ENCODE measurements at places on chromosomes 16 and 17. TPM values are rescaled to one million over a fixed set of nuclear protein-coding genes. Genes with fewer than 3 reads are reported as not detected.

DNA sequence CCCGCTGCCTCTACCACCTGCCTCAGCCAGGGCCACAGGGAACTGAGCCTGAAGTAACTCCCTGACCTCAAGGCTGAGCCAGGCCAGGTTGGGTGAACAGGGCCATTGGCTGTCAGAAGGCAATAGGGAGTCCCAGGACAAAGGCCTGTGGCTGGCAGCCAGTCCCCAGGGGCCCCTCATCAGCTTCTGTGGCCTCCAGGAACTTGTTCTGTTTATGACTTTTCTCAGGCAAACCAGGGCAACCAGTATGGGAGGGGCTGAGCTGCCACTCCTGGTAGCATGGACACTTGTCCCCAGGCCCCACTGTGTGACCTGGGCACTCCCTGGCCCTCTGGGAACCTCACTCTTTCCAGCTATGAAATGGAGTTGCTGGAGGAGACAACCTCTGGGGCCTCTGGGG is 40.1 kb downstream of the CPNE2 start:
- H3K36me3 ChIP-seq = no peaks in the 10 kb centered on the region
- H3K27me3 ChIP-seq = no peaks in the 10 kb centered on the region
- peaks cover 69% of the 10 kb centered on the region for H3K4me1 ChIP-seq
- H3K4me3 ChIP-seq = no peak overlapping the region
- DNase-seq = no peak

GRCh38 chr17:10731408-10731879 is 1.6 kb upstream of the TMEM220 start:
- no peaks in the 10 kb centered on the region for H3K36me3 ChIP-seq
- peak overlapping the region; percentile 30 for H3K4me3 ChIP-seq
- H3K27me3 ChIP-seq = peaks cover 5% of the 10 kb centered on the region
- no peak for DNase-seq

DNA sequence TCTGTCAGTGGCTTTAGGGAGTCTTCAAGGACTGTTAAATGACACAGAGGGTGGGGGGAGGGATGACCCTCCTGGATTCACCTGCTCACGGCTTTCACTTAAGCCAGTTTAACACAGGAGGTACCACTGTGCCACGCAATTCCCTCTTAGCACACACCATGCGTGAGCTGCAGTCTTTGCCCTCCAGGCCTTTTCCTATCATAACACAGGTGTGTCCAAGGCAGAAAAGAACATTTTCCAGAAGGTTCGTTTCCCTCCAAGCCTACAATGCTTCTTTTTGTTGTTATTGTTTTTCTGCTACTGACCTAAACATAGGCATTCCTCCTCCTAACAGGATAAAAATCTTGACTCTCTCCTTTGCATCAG is 1.1 kb downstream of the ZFHX3 start:
- H3K4me3 ChIP-seq = no peak overlapping the region
- H3K4me1 ChIP-seq = no peaks in the 10 kb centered on the region
- H3K27me3 ChIP-seq = peaks cover 34% of the 10 kb centered on the region
- no peak overlapping the region for H3K27ac ChIP-seq
- H3K36me3 ChIP-seq = no peaks in the 10 kb centered on the region

DNA sequence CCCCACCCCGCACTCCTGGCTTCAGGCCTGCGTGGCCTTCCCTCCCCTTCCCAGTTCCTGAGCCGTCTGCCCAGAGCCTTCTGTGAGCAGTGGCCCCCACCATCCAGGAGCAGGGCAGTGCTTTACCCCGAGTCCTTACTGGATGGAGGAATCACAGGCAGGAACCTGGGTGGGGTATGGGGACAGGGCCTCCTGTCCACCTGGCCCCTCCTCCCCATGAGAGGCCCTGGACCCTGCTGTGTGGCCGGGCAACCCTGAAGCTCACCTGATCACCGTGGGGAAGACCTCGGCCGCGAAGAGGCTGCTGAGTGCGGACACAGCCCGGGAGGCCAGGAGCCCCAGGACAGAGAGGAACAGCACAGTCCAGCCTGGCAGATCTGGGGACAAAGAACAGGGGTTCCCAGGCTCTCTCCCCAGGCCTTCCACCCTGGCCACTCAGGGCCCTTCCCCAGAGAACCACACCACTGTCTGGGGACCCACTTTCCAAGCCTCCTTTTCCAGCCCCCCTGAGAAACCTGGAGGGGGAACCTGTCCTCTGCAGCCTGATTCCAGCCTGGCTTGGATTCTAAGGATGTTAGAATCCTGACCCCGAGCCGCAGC is 3.2 kb downstream of the SLC22A31 start:
- H3K27ac ChIP-seq = no peak overlapping the region
- peaks cover 10% of the 10 kb centered on the region for H3K4me1 ChIP-seq
- no peak for DNase-seq
- H3K27me3 ChIP-seq = peaks cover 14% of the 10 kb centered on the region
- H3K36me3 ChIP-seq = no peaks in the 10 kb centered on the region
- no peak overlapping the region for H3K4me3 ChIP-seq

GRCh38 chr17:36641331-36641876 is 40.0 kb downstream of the MRM1 start:
- DNase-seq = no peak
- H3K27me3 ChIP-seq = peaks cover 64% of the 10 kb centered on the region
- no peaks in the 10 kb centered on the region for H3K36me3 ChIP-seq

- H3K27ac ChIP-seq = peak overlapping the region; percentile 33
- H3K4me3 ChIP-seq = no peak overlapping the region
- H3K4me1 ChIP-seq = peaks cover 14% of the 10 kb centered on the region
- DNase-seq = no peak
- peaks cover 21% of the 10 kb centered on the region for H3K36me3 ChIP-seq
Measured at GRCh38 chr17:40352237-40352778, 12.2 kb downstream of the GJD3 start.

- H3K4me3 ChIP-seq = no peak overlapping the region
- peaks cover 41% of the 10 kb centered on the region for H3K36me3 ChIP-seq
- H3K27ac ChIP-seq = peak overlapping the region; percentile 78
- peaks cover 58% of the 10 kb centered on the region for H3K4me1 ChIP-seq
- no peaks in the 10 kb centered on the region for H3K27me3 ChIP-seq
Measured at GRCh38 chr16:1538804-1539520, 5.5 kb downstream of the TMEM204 start.

DNA sequence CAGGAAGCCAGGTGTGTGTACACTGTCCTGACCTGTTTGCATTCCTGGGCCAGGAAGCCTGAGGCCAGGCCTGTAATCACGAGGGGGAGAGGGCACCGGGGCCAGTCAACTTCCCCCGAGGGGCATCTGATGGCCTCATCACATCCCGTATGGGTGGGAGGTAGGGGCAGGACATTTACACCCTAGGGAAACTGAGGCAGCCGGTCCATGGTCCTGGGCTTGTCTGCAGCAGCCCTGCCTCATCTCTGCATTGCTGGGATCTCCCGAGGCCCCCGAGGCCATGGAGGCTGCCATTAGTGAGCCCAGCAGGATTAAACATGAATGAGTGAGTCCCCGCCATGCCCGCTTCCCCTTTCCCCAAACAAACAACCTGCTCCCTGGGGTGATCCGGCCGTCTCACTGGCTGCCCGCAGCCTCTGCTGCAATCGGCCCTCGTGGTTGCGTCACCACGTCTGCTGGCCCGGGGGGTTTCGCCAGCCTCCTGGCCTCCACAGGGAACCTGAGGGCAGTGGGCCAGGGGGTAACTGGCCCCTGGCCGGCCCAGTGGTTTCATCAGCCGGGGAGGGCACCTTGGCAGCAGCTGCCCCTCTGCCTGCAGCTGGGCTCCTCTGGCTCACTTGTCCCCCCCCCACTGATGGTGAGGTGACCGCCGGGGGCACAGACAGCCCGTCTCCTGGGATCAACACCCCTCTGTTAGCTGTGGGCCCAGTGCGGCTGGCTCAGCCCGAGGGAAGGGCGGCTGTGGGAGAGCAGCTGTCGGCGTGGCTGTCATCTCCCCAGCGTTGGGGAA is 88.3 kb upstream of the GSE1 start:
- no peak overlapping the region for H3K4me3 ChIP-seq
- H3K27me3 ChIP-seq = peaks cover 2% of the 10 kb centered on the region

Gene CES5A
- total RNA-seq = not detected

GRCh38 chr17:75344666-75345065 is 55.4 kb upstream of the SLC25A19 start:
- peak overlapping the region; percentile 78 for H3K27ac ChIP-seq
- DNase-seq = peak; percentile 56
- H3K4me3 ChIP-seq = no peak overlapping the region
- no peaks in the 10 kb centered on the region for H3K27me3 ChIP-seq
- H3K4me1 ChIP-seq = peaks cover 93% of the 10 kb centered on the region

- no peak for DNase-seq
- H3K27me3 ChIP-seq = no peaks in the 10 kb centered on the region
- peak overlapping the region; percentile 86 for H3K4me3 ChIP-seq
- peaks cover 63% of the 10 kb centered on the region for H3K4me1 ChIP-seq
- peaks cover 5% of the 10 kb centered on the region for H3K36me3 ChIP-seq
Measured at GRCh38 chr16:68086860-68087268, 1.7 kb downstream of the NFATC3 start.

GRCh38 chr16:86778978-86779377 is 200.6 kb downstream of the FOXL1 start:
- DNase-seq = no peak
- H3K27me3 ChIP-seq = peaks cover 6% of the 10 kb centered on the region
- H3K4me3 ChIP-seq = no peak overlapping the region

Gene CMTM1
- total RNA-seq = 11.5 TPM

DNA sequence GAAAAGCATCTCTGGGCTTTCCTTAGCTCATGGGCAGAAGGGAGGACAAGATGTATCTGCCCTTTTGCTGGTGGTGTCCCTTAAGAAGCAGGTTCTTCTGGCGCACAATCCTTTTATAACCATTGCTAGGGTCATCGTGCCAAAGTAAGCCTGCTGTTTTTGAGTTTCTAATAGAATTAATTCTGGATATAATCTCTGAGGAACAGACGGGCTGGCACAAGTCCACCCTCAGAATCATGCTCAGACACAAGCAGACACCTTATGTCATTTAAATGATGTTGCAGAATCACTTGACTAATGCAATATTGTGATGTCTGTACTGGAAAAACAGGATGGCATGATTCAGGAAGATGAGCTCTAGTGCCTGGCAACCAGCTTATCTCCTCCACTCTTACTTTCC is 18.8 kb upstream of the MMD start:
- no peak for DNase-seq
- peaks cover 16% of the 10 kb centered on the region for H3K4me1 ChIP-seq
- peaks cover 19% of the 10 kb centered on the region for H3K27me3 ChIP-seq
- H3K27ac ChIP-seq = no peak overlapping the region

GRCh38 chr16:188674-189073 is 8.4 kb downstream of the HBQ1 start:
- DNase-seq = peak; percentile 42
- H3K4me1 ChIP-seq = no peaks in the 10 kb centered on the region
- H3K27me3 ChIP-seq = no peaks in the 10 kb centered on the region
- H3K4me3 ChIP-seq = no peak overlapping the region
- H3K27ac ChIP-seq = no peak overlapping the region
- peaks cover 44% of the 10 kb centered on the region for H3K36me3 ChIP-seq

DNA sequence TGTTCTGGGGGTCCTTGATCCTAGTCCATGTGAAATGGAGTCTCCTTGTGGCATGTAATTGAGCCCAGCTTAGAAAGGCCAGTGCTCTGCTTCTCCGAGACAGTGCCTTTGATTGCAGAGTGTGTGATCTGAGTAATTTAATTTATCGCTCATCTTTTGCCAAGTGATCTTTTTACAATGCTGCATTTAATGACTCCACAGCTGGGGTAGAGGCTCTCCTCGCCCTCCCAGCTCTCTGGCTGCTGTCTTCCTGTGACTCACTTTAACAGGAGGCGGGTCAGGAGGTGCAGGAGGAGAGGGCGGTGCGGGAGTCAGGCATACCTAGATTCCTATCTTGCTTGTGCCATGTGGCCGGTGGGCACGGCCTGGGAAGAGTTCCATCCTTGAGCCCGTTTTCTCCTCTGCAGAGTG is 113.4 kb upstream of the FOXF1 start:
- no peaks in the 10 kb centered on the region for H3K27me3 ChIP-seq
- H3K27ac ChIP-seq = no peak overlapping the region
- DNase-seq = no peak
- H3K4me3 ChIP-seq = no peak overlapping the region
- H3K36me3 ChIP-seq = no peaks in the 10 kb centered on the region

DNA sequence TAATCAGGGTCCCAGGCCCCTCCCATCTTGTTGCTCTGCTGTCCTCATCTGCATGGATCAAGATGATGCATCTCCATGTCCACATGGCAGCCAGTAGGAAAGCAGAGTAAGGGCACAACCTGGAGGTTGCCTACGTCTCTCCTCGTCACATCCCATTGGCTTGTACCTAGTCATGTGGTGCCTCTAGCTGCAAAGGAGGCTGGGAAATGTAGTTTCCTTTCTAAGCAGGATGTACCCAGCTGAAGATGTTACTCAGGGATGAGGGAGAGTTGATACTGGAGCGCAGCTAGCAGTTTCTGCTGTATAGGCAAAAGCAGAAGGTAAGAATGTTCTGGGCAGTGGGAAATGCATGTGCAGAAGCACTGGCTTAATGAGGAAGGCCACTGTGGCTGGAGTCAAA is 20.8 kb downstream of the ABCC1 start:
- no peak overlapping the region for H3K4me3 ChIP-seq
- H3K27me3 ChIP-seq = no peaks in the 10 kb centered on the region
- no peak for DNase-seq
- H3K4me1 ChIP-seq = peaks cover 40% of the 10 kb centered on the region

GRCh38 chr17:64496348-64496785 is 487 bp downstream of the POLG2 start:
- H3K4me3 ChIP-seq = peak overlapping the region; percentile 96
- peaks cover 52% of the 10 kb centered on the region for H3K36me3 ChIP-seq
- DNase-seq = no peak
- H3K27ac ChIP-seq = peak overlapping the region; percentile 93

Measured in activated CD4-positive, alpha-beta memory T cell treated with anti-CD3 and anti-CD28 coated beads for 36 hours (primary cell).